ENCODE measurements at places on chromosomes 6 and 20.
A peak's percentile ranks its signal among the peaks of the same experiment; 100 is the strongest.

GRCh38 chr6:24848461-24848860 lies 49.7 kb upstream of the ARMH2 start:
- peak; percentile 80 for DNase-seq

GRCh38 chr20:8782804-8783203 lies 286.1 kb upstream of the PLCB4 start:
- no peak for DNase-seq

- DNase-seq: no peak
These were observed 20.5 kb downstream of the NCR2 start for GRCh38 chr6:41355952-41356351.

- DNase-seq: no peak
These were observed 177.8 kb downstream of the CDKAL1 start for GRCh38 chr6:20712011-20712410.

DNA sequence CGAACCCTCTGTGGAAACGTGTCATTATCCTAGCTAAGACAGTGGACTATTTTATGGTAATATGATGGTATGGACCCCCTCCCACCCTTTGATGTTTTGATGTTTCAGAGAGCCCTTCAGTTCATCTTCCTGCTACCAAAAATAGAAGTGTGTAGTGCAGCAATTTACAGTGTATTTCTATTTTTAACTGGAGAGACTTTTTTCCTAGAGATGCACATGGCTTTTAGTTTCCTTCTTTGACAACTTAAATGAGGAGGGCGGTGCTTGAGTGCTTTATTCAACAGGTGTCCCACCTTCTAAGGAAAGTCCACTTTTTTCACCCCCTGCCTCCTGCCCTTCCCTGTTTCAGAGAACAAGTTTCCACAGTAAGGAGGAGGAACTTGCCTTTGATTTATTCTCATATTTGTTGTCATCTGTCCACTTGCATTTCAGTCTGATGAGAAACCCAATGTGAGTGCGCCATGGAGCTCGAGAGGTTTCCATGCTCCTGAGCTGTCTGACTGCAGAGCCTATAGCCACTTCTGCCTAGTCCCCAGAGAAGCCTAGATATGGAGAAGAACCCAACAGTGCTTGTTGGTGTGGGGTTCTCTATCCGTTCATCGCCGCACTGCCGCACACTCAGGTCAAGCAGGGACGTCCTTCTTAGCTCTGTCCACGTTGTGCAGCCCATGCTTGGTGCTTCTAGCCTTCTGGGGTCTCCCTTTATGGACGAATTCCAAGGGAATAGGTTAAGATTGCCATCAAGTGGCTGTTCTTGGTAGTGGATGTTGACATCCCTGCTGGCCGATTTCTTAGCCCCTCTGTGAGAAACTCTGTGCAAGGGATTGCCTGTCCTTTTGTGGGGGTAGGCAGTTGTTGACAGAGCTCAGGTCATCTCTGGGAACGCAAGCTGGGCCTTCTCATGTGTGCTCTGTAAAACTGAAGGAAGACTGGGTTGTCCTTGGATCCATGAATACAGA lies 144.2 kb downstream of the JARID2 start:
- peak; percentile 59 for DNase-seq

GRCh38 chr6:140036196-140036595 lies 661.7 kb upstream of the CITED2 start:
- peak; percentile 41 for DNase-seq

- DNase-seq: no peak
These were observed 128.4 kb upstream of the JAG1 start for GRCh38 chr20:10802236-10802635.

- DNase-seq: no peak
These were observed 149.3 kb upstream of the CCN2 start for GRCh38 chr6:132100388-132100990.

DNA sequence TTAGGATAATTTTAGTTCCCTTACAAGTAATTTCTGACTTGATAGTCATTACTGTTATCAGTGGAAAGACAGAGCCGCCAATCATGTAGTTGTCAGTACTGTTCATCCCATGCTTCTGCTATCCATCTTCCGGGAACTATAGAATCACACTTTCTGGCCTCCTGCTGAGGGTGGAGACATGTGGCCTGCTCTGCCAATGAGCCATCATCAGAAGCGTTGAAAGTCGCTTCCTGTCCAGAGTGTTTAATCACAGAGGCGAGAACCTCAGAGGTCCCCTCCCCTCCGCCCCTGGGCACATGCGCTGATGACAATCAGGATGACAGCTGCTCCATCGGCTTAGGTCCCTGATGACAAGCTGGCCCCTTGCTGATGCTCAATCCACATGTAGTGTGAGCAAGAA lies 3.0 kb downstream of the DDO start:
- no peak for DNase-seq

GRCh38 chr6:54134935-54135334 lies 23.7 kb downstream of the MLIP start:
- no peak for DNase-seq

DNA sequence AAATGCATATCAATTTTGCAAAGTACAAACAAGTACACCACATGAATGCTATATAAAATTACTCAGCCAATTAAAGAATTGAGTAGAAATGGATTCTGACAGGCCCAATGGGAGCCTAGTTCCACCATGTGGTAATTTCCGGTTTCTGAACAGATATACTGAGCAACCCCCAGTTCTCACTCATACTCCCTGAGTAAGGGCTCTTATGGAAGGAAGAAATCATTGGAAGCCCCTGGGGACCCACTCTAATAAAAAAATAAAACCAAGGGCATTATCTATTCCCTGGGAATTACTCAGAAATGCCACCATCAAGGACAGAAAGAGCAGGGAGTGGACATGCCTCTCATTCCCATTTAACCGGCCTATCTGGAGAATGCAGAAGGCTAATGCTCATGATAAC lies 34.6 kb downstream of the STX7 start:
- DNase-seq: no peak

GRCh38 chr6:154994836-154995253 lies 270 bp upstream of the TIAM2 start:
- DNase-seq: no peak

DNA sequence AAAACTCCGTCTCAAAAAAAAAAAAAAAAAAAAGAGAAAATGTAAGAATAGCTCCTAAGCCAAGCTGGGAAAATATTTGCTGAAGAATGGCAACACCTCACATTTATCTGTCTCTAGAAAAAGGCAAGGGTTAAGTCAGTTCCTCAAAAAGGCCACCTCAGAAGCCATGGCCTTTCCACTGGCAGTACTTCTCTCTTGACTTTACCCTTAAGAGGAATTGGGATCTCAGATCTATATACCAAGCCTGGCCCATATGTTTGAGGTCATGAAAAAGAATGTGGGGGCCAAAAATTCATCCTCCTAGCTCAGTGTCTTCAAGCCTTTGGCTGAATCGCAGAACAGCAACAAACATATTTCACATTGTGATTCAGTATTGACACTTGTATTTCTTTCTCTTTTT lies 10.9 kb upstream of the NCOA3 start:
- DNase-seq: no peak

- no peak for DNase-seq
These were observed 16.6 kb downstream of the HLA-A start for GRCh38 chr6:29958921-29959320.

GRCh38 chr6:12580290-12580689 lies 136.3 kb upstream of the PHACTR1 start:
- DNase-seq: no peak

Data from globus pallidus (tissue), 1 donor.